Upper lobe of right lung (tissue), 1 donor: ENCODE measurements at places on chromosomes 1 and 21.

GRCh38 chr1:19091196-19091953 lies 118.7 kb downstream of the UBR4 start:
- no peak for DNase-seq
- H3K4me1 ChIP-seq, result peaks cover 14% of the 10 kb centered on the region
- no peak overlapping the region for H3K27ac ChIP-seq
- peaks cover 99% of the 10 kb centered on the region for H3K36me3 ChIP-seq
- H3K4me3 ChIP-seq, result no peak overlapping the region
- no peaks in the 10 kb centered on the region for H3K27me3 ChIP-seq

- H3K4me3 ChIP-seq, result no peak overlapping the region
- no peaks in the 10 kb centered on the region for H3K4me1 ChIP-seq
- no peak overlapping the region for H3K27ac ChIP-seq
- H3K27me3 ChIP-seq, result no peaks in the 10 kb centered on the region
Observed at GRCh38 chr1:115951560-115951959, 24.8 kb upstream of the SLC22A15 start.

DNA sequence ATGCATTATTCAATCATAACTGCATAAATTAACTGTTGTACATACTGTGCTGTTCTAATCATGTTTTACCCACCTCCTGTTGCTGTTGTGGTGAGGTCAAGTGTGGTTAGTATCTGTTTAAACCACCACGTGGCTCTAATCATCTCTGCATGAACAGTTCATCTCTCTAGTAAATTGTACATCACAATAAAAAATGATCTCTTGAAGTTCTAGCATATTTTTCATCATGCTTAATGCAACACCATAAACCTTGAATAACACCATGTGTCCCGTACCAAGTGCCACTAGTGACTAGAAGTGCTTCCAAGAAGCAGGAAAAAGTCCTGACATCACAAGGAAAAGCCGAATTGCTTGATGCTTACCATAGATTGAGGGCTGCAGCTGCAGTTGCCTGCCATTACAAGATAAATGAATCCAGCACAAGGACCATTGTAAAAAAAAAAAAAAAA lies 51.7 kb downstream of the SNRPE start:
- no peaks in the 10 kb centered on the region for H3K27me3 ChIP-seq
- no peaks in the 10 kb centered on the region for H3K36me3 ChIP-seq
- H3K4me1 ChIP-seq, result no peaks in the 10 kb centered on the region
- no peak overlapping the region for H3K27ac ChIP-seq
- DNase-seq, result no peak

DNA sequence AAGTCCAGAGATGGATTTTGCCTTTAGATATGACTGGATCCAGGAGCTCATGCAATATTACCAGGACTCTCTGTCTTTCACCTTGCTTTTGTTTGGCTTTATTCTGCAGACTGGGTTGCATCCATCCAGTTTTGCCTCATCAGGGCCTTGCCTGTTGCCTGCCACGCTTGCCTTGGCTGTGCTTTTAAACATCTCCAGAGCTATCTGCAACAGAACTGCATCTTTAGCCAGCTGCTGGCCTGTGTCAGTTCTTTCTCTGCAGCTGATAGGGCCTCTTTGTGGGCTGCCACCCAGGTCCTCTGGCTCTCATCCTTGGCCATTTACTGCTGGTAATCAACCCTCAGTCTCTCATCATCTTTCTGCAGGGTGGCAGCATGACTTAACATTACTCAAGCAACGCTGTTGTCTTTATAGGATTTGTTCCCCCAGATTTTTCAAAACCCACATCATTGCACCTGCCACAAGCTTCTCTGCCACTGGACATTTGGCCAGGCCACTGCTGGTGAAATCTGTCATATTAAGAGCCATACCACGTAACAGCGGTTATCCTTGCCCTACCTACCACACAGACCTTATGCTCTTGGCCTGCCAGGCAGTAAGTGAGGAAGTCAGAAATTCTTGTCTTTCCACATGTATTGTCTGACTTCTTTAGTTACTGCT lies 24.4 kb upstream of the HUNK start:
- no peaks in the 10 kb centered on the region for H3K4me1 ChIP-seq
- no peaks in the 10 kb centered on the region for H3K27me3 ChIP-seq
- H3K4me3 ChIP-seq, result no peak overlapping the region
- H3K27ac ChIP-seq, result no peak overlapping the region
- no peak for DNase-seq

GRCh38 chr1:156150333-156151011 lies 2.9 kb upstream of the SEMA4A start:
- H3K4me1 ChIP-seq, result peaks cover 32% of the 10 kb centered on the region
- no peak overlapping the region for H3K4me3 ChIP-seq
- DNase-seq, result no peak
- H3K27me3 ChIP-seq, result no peaks in the 10 kb centered on the region
- H3K27ac ChIP-seq, result no peak overlapping the region

DNA sequence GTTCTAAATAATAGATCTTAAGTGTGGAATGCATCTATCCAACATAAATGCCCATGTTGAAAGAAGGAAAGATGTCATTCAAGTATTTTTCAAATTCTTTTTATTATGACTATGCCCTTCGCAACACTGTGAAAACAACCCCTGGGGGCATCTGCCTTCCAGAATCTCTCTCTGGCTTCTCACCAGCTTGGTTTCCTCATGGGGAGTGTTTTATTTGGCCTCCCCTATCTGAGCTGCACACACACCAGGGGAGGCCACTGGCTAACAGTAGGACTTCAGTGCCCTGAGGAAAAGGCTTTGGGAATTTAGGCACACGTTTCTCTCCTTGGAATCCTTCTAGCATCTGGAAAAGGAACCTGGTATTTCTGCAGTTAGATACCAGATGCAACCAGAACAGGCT lies 130.6 kb downstream of the EDEM3 start:
- H3K27me3 ChIP-seq, result no peaks in the 10 kb centered on the region
- H3K4me1 ChIP-seq, result peaks cover 21% of the 10 kb centered on the region
- no peak overlapping the region for H3K27ac ChIP-seq
- no peak overlapping the region for H3K4me3 ChIP-seq
